Suppressor macrophage (primary cell): ENCODE measurements at places on chromosomes 12 and 14.
A peak's percentile ranks its signal among the peaks of the same experiment; 100 is the strongest.

DNA sequence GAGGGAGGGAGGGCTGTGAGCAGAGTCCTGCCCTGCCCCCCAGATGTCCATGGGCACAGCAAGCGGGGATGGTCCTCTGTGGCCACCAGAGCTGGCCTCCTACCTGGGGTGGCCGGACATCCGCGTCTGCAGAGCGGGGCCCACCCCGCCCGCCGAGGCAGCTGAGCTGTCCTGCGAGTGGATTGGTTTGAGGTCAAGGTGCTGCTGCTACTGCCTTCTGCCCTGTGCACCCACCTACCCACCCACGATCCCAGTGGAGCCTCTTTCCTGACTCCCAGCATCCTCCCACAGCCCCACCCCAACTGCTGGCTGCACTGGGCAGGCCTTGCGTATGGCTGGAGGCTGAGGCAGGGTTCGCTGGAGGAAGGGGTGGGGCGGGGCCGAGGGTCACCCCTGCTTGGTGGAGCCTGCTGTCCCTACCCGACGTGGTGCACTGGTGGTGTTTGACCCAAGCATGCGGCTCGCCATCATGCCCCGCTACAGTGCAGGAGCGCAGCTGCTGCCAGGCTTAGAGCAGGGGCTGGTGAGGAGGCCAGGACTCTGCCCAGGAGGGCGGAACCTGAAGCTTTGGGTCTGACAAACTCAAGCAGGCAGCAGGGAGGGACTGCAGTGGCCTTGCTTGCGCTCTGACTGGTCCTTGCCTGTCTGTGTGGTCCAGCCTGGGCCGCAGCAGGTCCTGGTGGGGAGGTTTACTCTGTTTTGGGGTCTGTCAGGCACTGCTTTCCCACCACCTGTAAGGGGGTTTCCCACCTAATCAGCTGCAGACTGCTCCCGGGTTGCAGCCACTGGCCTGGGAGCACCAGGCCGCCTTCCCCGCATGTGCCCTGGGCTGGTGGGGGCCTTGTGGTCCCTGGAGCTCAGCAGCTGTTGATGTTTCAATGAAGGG, 23.7 kb downstream of the CEP170B start:
- no peak for DNase-seq

DNA sequence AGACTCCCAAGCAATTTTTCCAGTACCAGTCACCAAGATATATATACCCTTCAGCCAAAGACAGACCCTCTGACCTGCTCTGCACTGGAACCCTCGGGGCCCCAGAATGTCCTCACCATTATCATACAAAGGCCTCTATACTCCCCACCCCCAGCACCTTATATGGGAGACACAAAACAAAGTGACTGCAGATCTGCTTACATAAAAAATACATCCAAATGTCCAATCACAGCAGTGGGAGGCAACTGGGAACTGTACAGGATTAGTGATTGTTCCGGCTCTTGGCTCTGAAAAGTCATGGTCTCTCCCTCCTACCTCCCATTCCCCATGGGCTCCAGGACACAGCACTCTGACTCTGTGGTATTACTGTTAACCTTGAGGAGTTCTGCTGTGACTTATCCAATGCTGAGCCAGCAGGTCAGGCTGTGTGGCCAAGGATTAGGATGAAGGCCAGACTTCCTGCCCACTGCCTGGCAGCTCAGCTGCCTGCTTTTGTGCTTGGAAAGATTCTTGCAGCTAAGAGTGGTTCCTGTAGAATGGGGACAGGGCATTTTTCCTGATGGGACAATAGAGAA, 13.7 kb downstream of the OXA1L start:
- DNase-seq, result no peak

DNA sequence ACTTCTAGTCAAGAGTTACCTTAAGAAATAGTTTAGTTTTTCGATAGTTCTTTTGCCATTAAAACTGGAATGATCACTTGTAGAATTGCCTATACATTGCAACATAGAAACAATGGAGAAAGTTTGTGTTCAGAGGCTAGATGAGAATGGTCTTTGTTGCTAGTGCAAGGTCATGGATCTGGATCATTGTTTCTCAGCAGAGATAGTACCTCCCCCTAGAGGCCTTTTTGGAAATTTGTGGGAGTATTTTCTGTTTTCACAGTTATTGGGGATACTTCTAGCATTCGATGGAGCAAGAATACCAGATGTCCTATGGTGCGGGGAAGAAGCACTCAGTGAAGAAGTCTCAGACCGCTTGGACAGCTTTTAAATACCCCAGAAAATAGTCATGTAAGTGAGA, 138.8 kb upstream of the HMGA2 start:
- DNase-seq, result peak; percentile 24

DNA sequence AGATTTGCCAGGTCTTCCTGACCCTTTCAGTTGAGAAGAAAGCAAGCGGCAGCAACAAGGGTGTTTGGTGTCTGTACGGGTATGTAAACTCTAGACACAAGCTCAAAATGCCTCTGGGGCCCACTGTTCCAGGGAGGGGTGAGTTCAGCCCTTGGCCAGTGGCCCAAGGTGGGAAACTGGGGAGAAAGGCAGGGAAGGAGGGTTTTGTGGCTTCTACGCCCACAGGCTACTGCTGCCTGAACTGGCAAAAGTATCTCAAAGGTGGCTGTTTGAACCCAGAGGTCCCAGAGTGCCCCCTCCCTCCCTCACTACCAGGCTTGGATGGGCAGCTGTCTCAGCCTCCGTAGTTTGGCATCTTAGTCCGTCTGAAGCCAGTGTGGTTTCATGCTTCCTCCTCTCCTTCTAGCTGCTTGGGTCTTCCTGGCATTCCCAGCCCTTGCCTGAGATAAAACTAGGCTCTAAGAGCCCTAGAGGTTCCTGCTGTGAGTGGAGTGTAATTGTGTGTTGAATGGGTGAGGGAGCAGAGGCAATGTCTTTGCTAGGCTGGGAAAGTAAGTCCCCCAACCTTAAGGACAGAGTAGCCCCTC, 5.5 kb downstream of the HOXC5 start:
- no peak for DNase-seq

DNA sequence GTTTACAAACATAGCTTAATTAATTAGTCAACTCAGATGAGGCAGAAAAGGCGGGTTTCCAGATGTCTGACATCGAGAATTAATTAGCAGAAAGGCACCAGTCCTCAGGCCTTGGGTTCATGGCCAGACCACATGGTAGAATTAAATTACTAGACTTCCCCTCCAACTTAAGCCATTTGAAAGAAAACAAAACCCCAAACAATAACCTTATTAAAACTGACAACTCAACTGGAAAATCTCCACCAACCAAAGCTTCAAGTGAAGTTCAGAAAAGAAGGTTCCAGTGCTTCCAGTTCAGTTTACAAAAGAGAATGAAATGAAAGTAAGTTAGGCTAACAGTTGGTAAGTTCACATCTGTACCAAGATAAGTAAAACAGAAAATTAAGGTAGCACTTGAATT, 349.5 kb downstream of the GRIN2B start:
- no peak for DNase-seq

DNA sequence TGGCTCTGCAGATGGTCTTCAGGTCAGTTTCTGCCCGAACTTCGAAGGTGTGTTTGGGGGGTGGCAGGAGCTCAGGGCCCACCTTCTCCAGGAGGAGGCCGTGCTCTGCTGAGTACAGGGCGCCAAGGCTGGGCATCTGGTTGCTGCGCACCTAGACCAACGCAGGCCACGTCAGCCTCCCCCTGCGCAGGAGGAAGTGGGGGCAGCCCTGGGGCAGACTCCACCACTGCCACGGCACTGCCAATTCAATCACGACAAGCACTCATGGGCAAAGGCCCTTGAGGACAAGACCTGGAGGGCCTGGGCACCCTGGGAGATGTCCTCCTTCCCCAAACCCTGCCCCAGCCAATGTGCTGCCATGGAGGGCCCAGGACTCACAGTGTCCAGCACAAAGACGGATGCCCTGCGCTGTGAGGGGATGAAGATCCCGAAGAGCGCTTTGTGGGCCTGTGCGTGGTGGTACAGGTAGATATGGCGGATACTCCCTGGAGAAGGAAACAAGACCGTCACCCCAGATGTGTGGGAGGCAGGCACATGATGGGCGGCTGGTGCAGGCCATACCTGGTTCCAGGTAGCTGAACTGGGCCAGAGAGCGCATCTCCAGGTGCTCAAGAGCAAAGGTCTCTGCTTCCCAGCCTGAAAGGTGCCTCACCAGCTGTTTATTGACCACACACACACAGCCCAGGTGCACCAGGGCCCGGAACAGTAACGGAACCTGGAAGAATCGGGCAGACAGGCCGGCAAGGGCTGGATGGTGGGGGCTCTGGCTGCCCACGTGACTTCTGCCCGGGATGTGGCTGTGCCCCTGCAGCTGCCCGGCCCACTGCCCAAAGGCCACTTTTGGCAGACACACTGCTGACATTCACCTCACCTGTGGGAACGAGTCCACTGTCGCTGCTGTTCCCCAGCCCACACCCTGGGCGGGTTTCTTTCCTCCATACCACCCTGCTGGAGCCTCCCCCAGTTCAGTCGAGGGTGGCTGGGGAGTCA, 24.6 kb downstream of the P2RX2 start:
- no peak for DNase-seq

- DNase-seq, result no peak
Measured at GRCh38 chr14:22513066-22513812, 75.8 kb downstream of the DAD1 start.

GRCh38 chr14:91270619-91271018, 26.1 kb upstream of the GPR68 start:
- DNase-seq, result no peak

GRCh38 chr12:116354950-116355783, 77.7 kb upstream of the MED13L start:
- no peak for DNase-seq

GRCh38 chr12:49332891-49333371, 4.1 kb downstream of the C1QL4 start:
- DNase-seq, result no peak

DNA sequence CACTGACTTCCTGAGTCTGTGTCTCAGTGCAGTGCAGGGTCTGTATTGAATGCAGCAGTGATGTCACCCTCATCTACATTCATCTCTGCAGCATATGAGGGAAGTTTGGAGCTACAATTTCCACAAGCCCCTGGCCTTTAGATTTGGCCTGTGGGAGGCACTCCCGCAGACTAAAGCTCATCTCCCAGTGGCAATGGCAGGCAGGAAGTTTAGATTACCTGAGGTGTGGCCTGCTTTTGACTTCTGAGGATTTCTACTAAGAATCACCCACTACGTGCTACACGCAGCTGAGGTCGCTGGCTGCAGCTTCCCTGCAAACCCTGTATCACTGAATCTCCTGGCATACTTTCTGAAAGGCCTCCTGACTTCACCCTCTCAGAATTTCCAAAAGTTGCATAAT, 202.2 kb upstream of the PRKD1 start:
- DNase-seq, result no peak

- DNase-seq, result no peak
Measured at GRCh38 chr14:84998216-84998615, 531.7 kb upstream of the FLRT2 start.

DNA sequence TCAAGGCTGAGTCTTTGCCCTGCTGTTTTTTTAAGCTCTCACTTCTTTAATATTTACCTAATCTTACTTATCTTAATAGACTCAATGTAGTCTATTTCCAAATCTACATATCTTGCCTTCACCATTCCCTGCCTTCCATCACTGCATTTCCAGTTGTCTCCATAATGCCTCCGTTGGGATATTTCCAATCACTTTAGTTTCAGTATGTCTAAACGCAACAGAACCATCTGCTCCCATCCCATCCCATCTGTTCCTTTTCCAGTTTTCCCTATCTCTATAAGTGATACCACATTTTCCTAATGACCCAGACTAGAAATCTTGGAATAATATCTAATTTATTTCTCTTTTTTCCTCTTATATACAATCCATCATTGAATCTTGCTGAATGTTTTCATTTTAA, 15.1 kb upstream of the CCDC198 start:
- DNase-seq, result no peak

GRCh38 chr12:18752280-18752920, 14.5 kb downstream of the CAPZA3 start:
- DNase-seq, result no peak

DNA sequence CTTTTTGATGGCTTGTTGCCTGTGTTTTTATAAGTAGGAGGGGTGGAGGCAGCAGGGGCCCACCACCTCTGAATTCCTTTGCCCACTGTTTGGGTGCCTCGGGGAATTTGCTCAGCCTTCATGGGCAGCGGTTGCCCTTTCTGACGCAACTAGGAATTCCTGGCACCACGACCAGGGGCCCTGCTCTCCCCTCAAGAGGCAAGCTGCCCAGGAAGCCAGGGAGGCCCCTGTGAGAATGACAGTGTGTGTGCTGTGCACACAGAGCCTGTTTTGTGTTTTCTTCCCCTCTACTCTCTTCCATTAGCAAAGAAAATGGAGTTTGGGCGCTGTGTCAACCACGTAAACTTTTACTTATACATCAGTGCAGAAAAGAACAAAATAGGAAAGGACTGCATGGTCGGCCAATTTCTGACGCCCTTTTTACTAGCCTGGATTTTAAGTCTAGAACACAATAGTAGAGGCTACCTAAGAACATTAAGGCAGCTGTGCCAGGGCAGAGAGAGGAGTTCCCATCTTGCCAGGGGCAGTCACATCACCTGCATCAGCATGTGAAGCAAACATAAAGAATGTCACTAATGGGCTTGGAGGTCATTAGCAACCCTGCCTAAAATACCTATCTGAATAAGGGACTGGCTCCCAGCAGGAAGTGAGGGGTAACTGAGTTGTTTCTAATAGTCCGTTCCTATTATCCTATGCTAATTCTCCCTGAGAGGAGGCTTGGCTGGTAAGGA, 17.9 kb upstream of the PTGR2 start:
- DNase-seq, result no peak

- DNase-seq, result no peak
Measured at GRCh38 chr12:132429602-132429945, 60.4 kb upstream of the FBRSL1 start.

GRCh38 chr14:77488558-77488957, 10.1 kb downstream of the ISM2 start:
- DNase-seq, result no peak

DNA sequence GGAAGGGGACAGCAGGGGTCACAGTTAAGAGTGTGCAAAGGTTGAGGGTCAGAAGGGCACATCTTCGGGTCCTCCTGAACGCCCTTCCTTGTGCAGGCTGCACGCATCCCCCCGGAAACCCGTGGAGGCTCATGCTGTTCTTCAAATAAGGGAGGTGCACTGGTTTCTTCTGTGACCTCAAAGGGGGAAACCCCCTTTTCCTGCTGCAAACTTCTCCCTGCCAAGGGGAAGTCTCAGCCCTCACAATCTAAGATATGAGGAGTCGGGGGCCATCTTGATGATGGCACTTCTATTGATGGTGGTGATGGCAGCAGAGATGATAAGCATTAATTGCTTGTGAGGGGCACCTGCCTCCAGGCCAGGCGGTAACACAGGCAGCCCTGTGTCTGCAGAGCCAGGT, 40.0 kb downstream of the ISCA2 start:
- peak; percentile 71 for DNase-seq

DNA sequence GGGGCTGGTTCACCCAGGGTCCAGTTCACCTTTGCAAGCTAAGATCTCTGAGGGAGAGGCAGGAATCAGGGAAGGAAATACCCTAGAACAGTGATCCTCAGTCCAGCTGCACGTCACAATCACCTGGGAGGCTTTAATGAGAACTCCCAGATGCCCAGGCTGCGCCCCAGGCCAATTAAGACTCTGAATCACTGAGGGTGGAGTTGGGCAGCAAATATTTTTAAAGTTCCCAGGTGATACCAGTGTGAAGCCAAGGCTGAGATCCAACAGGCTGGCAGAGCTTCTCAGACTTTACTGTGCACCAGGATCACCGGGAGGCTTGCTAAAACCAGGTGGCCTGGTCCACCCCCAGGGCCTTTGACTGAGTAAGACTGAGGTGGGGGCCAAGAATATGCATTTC, 23.8 kb downstream of the MYL2 start:
- no peak for DNase-seq
